Lung microvascular endothelial cell (primary cell): ENCODE measurements at places on chromosomes 5 and 9.

GRCh38 chr5:55600497-55601203 is 65.9 kb upstream of the PLPP1 start:
- DNase-seq = peak; percentile 66

- DNase-seq = peak; percentile 63
Observed at GRCh38 chr5:72268753-72269410, 51.2 kb downstream of the MRPS27 start.

DNA sequence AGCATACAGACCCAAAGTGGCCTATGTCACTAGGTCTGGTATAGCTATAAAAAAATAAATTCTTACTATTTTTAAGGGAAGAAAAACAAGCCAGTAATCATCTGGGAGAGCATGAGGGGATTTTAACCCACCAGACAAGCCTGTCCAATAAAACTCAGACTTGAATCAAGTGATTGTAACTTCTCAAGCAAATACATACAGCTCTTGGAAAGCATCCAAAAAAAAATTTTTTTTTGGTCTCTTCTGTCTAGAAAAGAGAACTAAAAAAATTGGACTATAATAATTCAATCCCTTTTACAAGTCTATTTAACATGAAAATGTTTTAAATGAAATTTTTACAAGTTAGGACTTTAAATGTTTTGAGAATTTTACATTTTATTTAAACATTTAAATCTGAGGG is 61.7 kb downstream of the FBXL17 start:
- no peak for DNase-seq

GRCh38 chr5:107500840-107501239 is 169.9 kb downstream of the EFNA5 start:
- peak; percentile 50 for DNase-seq

- DNase-seq = no peak
Observed at GRCh38 chr5:84130006-84130580, 254.6 kb downstream of the EDIL3 start.

GRCh38 chr5:84088996-84089395 is 295.7 kb downstream of the EDIL3 start:
- DNase-seq = peak; percentile 57
